ENCODE measurements at places on chromosomes 7 and 10.

DNA sequence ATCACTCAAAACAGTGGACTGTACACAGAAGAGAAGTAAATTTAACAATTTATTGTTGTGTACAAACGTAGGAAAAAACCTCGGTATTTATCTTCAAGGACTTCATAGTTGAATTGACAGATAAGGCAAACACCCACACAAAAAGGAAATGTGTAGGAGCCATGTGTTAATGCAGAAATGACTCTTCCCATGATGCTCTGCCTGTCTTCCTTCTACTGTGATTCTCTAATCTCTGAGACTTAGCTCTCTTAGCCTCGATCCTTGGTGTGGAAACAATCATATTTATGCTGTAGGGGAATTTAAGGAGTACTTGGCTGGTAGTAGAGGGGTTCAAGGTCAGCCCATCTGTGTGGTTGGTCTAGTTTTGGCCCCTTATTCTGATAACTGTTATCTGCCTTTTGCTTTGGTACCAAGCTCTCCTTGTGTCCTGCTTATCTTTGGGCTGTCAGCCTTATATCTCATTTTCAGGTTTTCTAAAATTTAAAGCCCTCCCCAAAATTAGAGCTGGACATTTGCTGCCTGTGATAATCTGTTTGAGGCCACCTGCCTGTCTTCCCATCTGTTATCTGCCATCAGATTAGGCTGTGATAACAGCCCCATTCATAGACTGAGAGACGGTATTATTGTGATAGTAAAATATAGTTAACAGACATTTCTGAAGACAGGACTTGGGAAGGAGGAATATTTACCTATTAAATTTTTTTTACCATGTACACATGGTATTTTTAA is 81.7 kb downstream of the GPR85 start:
- DNase-seq = no peak

- DNase-seq = no peak
These were observed 3.0 kb downstream of the SLC12A9 start for GRCh38 chr7:100855515-100855914.

GRCh38 chr7:35336444-35336843 is 82.5 kb upstream of the TBX20 start:
- no peak for DNase-seq

GRCh38 chr10:96370584-96371157 is 11.9 kb upstream of the OPALIN start:
- DNase-seq = peak; percentile 20

- DNase-seq = no peak
These were observed 32.1 kb upstream of the MSRB2 start for GRCh38 chr10:23063045-23063972.

- DNase-seq = no peak
These were observed 101.0 kb upstream of the AGR3 start for GRCh38 chr7:16982640-16983350.

GRCh38 chr10:115659616-115660015 is 566.5 kb downstream of the ATRNL1 start:
- no peak for DNase-seq

DNA sequence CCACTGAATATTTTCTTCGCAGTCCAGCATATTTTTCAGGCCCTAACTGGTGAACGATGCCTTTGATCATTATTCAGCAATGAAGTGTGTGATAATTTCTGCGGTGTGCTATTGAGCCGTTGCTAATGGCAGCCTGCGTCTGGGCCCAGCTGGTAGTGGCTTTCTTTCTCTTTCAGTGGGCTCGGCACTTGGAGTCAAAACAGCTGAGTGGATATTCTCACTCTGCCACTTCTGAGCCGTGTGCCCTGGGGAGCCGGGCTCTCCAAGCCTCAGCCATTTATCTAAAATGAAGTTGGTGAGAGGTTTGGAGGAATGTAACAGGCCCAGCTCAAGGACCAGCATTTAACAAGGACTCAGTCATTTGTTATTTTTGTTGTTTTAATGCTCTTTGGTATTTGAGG is 87.5 kb upstream of the IFRD1 start:
- no peak for DNase-seq

- DNase-seq = no peak
These were observed 82.0 kb downstream of the BMS1 start for GRCh38 chr10:42864575-42864974.

GRCh38 chr7:78357709-78358108 is 559.1 kb downstream of the PHTF2 start:
- no peak for DNase-seq

- DNase-seq = peak; percentile 39
These were observed 18.7 kb upstream of the ARID5B start for GRCh38 chr10:61882621-61883370.

DNA sequence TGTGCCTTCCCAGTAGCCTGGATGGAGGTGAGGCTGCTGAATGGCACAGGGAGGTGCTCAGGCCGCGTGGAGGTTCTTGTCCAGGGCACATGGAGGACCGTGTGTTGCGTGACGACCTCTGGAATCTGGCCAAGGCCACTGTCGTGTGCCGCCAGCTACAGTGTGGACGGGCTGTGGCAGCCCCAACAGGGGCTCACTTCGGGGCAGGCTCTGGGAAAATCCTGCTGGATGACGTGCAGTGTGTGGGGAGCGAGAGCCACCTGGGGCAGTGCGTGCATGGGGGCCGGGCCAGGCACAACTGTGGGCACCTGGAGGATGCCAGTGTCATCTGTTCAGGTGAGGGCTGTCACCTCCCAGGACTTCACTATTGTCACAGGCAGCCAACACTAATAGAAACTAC is 50.2 kb upstream of the C10orf120 start:
- DNase-seq = no peak
